Activated T-helper 1 cell treated with Interleukin-2 at 50 U/mL for 16 hours (primary cell): ENCODE measurements at places on chromosomes 6 and 20.
A peak's percentile ranks its signal among the peaks of the same experiment; 100 is the strongest.

- no peak for DNase-seq
Observed at GRCh38 chr20:15618912-15619311, 954.3 kb downstream of the KIF16B start.

DNA sequence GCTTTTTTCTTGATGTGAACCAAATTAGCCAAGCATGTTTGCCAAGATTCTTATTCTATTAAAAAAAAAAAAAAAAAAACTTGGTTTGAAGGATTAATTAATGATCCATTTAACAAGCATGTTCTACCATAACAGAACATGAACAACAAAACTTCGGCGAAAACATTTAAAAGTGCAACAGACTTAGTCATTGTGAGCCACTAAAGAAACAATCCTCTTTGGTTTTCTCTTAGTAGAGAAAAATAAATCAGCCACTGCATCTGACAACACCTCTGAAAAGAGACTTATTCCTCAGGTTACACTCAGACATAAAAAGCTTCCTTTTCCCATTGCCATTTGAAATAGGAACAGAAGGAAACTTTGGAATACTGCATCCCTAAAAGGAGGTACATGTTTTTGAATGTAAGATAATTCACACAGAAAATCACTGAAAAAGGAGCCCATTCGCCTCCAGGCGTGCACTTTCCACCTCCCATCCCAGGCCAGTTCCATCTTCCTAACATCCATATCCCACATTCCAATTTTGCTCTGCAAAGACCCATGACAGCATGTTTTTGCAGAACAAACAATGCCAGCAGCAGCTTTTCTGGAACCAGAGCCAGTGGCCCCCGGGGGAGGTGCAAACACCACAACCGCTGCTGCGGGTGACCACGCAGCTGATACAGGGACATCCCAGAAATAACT is 79.5 kb downstream of the ZMYND8 start:
- DNase-seq: no peak

GRCh38 chr6:105536961-105537360 is 134.1 kb upstream of the PREP start:
- DNase-seq: no peak

GRCh38 chr6:53517021-53517420 is 27.9 kb downstream of the GCLC start:
- DNase-seq: no peak

GRCh38 chr6:162856885-162857284 is 129.1 kb downstream of the PACRG start:
- DNase-seq: no peak

GRCh38 chr20:43187476-43188233 is 2.1 kb downstream of the PTPRT start:
- DNase-seq: peak; percentile 17

DNA sequence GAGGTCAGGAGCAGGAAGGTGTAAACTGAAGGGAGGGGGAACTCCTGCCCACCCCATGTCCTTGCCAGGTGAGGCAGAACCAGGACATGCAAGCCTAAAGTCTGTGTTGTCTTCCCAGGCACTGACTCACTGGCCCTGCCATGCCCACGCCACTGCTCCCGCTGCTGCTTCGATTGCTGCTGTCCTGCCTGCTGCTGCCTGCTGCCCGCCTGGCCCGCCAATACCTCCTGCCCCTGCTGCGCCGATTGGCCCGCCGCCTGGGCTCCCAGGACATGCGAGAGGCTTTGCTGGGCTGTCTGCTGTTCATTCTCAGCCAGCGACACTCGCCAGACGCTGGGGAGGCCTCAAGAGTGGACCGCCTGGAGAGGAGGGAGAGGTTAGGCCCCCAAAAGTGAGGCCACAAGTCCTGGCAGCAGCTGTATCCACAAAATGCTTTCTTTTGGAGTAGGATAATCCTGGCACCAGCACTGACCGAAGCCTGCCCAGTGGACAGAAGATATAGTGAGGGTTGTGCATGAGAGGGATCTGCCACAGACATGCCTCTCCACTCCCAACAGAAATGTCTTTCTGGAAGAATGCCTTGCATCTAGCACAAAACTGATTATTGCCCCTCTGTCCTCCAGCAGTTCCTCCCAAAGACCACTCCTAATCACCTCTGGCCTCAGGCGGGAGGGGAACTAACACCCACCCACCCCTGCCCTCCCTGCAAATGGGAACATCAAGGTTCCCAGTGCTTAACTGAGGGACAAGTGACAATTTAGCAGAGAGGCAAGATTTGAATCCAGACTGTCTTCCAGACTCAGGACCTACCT is 812 bp downstream of the MYMX start:
- DNase-seq: no peak

GRCh38 chr20:22312744-22313346 is 271.5 kb downstream of the FOXA2 start:
- DNase-seq: no peak

DNA sequence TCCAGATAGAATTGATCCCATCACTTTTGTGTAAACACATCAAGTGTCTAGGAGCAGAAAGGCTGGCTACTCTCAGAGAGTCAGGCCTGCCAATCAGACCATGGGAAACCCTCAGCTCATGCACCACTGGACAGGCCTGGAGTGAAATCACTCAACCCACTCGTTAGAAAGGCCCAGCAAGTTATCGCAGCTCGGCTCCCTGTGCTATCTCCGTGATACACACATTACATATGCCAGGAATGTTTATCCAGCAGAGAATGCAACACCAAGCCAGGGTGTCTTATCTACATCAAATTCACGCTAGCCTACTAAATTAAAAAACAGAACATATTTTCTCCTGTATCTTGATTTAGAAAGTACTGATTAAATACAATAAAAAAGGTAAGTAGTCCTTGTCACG is 232.4 kb upstream of the FOXQ1 start:
- DNase-seq: no peak

GRCh38 chr6:50591135-50591534 is 122.2 kb upstream of the TFAP2D start:
- no peak for DNase-seq

- DNase-seq: no peak
Observed at GRCh38 chr6:158978757-158979156, 21.2 kb downstream of the RSPH3 start.
